ENCODE measurements at places on chromosomes 5 and 9.

- no peak for DNase-seq
Measured at GRCh38 chr5:14512574-14512973, 69.0 kb upstream of the OTULINL start.

- no peak for DNase-seq
Measured at GRCh38 chr9:129949821-129950220, 93.2 kb downstream of the FNBP1 start.

DNA sequence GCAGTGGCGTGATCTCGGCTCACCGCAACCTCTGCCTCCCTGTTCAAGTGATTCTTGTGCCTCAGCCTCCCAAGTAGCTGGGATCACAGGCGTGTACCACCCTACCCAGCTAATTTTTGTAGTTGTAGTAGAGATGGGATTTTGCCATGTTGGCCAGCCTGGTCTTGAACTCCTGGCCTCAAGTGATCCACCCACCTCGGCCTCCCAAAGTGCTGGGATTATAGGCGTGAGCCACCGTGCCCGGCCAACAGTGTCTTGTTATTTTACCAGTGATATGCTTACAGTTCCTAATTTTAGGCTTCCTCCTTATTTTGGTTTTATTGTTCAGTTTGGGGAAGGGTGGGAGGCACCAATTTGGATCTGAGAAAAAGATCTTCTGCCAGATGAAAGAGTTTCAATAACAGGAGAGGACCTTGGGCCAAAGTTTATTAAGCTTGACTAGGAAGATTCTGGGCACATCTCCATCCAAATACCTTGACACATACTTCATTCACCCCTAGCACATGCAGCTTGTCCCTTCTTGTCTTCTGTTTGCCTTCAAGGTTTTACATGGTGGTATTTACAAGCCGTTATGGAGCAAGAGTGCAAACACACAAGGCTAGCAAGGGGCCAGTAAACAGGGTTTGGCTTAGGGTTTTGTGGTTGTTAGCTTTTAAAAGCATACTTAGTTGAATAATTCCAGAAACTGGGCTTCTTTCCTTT, 168.1 kb upstream of the DMRT1 start:
- no peak for DNase-seq

DNA sequence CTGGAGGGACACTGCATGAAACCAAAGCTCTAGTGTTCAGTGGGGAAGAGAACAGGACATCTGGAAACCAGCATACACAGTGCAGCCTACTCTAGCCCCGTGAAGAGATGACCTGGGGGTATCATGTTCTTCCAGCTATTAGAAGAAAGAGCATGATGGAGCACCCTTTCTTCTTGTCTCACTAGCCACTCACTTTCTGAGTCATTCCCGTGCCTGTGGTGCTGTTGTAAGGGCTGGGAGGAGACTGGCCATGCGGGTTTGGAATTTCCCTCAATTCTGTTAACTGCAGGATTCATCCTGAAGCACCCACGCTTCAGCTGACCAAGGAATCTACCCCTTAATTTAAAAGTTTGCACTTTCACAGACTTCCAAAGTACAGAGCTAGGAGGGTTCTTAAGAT, 137.0 kb downstream of the COL23A1 start:
- no peak for DNase-seq

GRCh38 chr9:75046725-75047345, 18.7 kb upstream of the CARNMT1 start:
- DNase-seq: no peak

- DNase-seq: no peak
Measured at GRCh38 chr9:135707252-135708138, 5.5 kb downstream of the KCNT1 start.

GRCh38 chr5:146703899-146704298, 174.7 kb downstream of the PPP2R2B start:
- no peak for DNase-seq

DNA sequence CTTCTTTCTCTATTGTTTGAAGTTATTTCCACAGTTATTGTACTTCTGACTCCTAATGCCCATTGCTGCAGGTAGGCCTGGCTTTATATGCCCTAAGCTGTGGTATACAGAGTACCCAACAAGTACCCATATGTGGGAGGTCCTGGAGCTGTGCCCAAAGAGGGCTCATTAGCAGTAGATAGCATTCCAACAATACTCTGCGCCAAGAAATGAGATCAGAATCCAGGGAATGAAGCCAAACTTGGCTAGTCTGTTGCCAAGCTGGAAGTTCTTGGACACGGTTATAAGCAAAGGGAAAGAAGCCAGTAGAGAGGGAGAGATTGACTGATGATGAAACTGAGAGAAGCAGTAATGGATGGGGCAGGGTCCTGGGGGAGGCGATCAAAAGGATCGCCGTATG, 29.7 kb upstream of the FAM169A start:
- DNase-seq: no peak

GRCh38 chr5:158882236-158882635, 217.5 kb downstream of the EBF1 start:
- DNase-seq: no peak

- no peak for DNase-seq
Measured at GRCh38 chr9:81466981-81467380, 222.4 kb downstream of the TLE1 start.

GRCh38 chr5:91379914-91380490, 3.1 kb downstream of the ARRDC3 start:
- DNase-seq: peak; percentile 94

- no peak for DNase-seq
Measured at GRCh38 chr5:10892911-10893215, 131.8 kb upstream of the DAP start.

- no peak for DNase-seq
Measured at GRCh38 chr5:1524481-1524798, 680 bp upstream of the LPCAT1 start.

Data from RWPE2 (cell line).